ENCODE measurements at places on chromosomes 5 and 9.

GRCh38 chr9:99365233-99365980 is 143.3 kb downstream of the SEC61B start:
- DNase-seq: no peak

DNA sequence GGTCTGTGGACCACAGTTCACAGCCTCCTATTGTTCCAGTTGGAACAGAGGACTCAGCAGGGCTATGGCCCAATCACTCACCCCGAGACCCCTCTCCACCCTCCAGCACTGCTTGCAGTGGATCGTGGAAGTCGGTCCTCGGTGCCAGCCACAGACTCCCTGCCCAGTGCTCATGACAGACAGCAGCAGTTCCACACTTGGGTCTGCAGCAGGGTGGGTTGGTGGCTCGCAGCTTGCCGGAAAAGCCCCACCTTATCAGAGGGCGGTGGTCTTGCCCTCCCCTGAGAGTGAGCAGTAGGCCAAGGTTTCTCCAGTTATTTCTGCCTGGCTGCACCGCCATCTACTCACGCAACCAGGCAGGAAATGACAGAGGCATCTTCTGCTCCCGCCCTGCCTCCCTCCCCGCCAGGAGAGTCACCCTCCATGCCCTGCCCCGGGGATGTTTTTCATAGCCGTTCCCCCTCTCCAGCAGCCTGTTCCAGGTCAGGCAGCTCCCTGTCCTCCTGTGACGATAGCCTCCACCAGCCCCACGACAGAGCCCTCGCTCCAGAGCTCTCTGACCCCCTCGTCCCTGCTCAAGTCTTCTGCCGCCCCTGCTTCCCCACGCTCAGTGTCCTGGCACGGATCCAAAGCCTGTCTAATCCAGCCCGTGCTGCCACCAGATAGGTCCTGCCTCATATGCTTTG is 34.5 kb downstream of the UNC5A start:
- DNase-seq: no peak

DNA sequence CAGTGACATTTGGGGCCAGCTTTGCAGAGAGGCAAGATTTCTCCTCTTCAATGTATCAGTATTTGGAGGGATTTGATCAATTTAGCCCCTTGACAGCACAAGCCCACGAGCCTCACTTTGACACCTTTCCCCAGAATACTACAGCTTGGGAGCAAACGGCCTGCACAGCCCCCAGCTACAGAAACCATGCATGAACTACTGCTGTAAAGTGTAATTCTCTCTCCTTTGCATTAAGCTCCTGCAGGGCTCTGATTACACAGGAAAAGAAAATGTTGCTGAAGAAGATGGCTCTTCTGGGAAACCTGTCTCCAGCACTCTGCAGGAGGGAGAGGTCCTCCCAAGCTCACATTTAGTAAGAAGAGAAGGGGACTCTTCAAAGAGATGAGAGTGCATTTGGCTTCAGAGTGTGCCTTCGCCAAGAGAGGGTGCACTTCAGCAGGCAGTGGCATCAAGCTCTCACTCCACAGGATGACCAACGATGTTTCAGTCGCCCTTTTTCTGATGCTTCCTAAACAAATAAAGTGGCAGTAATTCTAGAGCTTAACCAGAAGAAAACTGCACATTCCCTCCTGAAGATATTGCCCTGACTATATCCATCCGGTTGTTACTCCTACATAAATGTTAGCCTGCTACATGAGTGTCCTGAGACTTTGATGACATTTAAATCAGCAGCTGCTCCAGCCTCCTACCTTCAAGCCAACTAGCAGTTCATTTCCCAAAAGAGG is 272.2 kb downstream of the AUH start:
- DNase-seq: peak; percentile 35

DNA sequence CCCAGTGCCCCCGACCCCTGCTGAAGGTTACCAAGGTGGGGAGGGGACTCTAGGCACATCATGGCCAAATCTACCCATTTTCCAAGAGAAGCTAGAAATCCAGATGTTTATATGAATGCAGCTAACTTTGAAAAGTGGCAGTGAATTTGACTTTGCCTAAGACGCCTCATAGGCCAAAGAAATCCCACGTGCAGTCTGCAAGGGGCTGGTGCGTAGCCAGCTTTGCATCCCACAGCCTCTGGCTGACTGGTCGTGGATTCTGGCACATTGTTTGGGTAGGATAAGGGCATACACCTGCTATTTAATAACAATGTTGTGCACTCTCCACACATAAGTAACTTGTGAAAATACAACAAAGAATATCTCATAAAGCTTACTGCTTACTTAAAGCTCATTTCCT is 3.5 kb upstream of the GADD45G start:
- no peak for DNase-seq
